SK-N-MC (cell line): ENCODE measurements at places on chromosomes 13 and 19.

GRCh38 chr13:113258321-113259054, 38.6 kb upstream of the LAMP1 start:
- DNase-seq: no peak

GRCh38 chr19:52139252-52140031, at the start of gene ZNF616:
ZNF616 (minus strand) TSS chr19:52139938; CDS start chr19:52130512, 9,426 bp downstream.
- DNase-seq: peak; percentile 81

DNA sequence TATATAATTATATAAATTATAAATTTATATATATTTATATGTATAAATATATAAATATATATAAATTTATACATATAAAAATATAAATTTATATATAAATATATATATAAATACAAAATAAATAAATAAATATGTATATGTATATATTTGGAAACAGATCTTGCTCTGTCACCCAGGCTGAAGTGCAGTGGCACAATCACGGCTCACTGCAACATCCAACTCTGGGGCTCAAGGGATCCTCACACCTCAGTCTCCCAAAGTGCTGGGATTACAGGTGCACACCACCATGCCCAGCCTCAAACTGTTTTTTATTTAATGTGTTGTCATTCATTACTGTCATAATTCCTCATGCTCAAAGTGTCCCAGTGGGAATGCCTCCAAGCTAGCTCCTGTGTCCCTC, 25.2 kb upstream of the PDCD5 start:
- no peak for DNase-seq

DNA sequence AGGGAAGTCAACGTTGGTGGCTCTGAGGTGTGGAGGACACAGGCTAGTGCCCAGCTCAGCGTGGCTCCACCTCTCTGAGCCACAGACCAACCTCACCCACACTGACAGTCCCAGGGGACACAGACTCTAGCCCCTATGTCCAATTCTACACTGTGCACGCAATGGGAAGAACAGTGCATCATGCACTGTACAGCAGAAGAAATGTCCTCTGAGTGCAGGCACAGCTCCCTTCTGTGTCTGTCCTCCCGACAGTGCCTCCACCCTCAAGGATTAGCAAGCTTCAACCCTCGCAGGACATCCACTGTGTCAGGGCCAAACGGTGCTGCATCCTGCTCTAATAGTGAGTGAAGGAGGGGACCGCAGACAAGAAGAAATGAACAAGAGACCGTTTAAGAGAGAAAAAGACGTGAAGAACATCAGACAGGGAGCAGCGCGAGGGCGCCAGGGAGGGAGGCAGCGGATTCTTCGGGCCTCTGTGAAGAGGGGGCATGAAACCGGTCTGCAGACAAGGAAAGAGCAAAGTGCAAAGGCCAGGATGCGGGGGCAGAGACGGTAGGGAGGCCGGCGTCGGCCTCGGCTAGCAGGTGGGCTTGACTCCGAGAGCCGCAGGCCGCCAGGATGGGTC, 681 bp downstream of the ZNF837 start:
- DNase-seq: no peak

- DNase-seq: no peak
Observed at GRCh38 chr13:48593536-48593935, 60.2 kb upstream of the CYSLTR2 start.

DNA sequence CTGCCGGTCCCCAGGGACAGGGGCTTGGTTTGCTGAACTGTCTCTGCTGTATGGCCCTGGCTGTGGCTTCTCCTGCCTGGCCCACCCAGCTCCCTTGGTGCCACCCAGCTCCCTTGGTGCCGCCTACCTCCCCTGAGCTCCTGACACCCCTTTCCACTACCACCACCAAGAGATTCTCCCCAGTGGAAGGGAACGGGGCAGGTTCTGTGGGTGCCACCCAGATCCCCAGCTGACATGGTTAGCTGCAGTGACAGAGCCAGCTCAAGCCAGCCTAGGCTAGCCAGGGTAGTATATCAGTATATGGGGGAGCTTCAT, 28.5 kb upstream of the POP4 start:
- DNase-seq: no peak

DNA sequence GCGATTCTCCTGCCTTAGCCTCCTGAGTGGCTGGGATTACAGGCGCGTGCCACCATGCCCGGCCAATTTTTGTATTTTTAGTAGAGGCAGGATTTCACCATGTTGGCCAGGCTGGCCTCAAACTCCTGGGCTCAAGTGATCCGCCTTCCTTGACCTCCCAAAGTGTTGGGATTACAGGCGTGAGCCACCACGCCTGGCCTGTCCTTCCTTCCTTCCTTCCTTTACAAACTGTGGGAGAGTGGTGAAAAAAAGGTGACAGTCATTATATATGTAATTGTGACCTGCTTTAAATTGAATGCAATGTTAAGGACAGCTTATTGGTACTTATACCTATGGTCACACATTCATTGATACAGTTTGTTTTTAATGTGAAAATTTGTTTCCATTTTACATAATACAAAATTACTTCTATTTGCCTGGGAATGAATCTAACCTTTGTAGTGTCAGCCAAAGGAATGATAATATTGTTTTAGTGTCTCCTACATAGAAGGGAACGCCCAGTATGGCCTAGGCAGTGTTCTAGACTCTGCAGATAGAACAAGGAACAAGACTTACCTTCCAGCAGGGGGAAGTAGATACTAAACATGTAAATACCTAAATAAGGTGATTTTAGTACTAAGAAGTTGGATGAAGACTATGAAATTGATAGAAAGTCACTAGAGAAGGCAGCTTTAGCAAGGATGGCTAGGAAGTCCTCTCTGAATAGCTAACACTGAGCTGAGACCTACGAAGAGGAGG, 146.3 kb downstream of the GGACT start:
- DNase-seq: no peak

DNA sequence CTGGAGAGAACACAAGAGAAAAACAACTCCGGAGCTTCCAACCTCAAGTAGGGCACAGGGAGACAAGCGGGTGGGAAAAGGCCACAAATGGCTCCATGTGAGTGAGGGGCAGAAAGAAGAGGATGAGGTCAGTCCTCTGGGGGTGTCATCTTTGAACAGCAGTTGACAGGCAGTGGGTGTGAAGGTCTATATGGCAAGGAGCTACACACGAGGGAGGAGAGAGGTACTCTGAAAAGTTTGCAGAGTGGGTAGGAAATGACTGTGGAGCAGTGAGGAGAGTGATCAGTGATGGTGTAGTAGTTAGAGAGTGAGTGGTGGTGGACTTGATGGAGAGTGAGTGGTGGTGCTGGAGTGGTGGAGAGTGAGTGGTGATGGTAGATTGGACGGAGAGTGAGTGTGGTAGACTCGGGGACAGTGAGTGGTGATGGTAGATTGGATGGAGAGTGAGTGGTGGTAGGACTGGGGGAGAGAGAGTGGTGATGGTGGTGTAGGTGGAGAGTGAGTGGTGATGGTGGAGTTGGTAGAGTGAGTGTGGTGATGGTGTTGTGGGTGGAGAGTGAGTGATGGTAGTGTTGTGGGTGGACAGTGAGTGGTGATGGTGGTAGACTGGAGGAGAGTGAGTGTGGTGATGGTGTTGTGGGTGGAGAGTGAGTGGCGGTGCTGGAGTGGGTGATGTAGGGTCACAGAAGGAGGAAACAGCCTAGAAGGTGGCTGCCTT, 4.0 kb downstream of the TFDP1 start:
- DNase-seq: no peak

DNA sequence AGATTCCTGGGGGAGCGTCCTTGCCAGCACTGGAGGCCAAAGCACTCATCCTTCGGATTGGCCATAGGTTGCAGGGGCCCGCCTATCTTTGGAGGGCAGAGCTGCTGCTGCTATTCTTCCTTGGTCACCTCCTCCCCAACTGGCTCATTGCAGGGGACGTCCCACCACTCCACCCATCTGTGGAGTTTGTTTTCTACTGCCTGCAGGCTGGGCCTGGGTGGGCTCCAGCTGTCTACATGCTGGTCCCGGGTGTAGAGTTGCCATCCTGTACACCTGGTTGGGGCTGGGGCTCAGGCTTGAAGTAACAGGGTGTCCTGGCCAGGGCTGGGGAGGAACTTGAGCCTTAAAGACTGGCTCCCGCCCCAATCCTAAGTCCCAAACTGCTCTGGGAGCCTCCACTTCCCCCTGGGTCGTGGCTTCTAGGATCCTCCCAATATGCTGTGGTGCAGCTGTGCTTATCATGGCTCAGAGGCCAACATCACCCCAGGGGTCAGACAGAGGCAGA, 2.1 kb downstream of the RNF225 start:
- no peak for DNase-seq

DNA sequence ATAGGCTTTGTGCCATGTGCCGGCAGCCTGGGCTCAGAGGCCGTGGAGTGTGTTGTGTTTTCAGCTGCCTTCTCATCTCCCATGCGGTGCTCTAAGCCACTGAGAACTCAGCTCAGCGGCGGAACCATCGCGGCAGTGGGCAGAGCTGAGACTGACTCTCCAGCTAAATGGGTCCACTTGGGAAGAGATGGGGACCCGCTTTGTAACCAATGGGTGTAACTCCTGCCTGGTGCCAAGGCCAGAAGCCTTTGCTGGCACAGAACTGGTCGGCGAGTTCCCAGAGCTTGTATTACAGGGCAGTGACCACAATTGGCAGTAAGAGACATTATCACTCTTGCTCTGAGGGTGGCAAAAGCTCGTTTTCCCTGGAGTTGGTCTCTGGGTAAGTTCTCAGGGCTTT, 183.0 kb downstream of the STK24 start:
- DNase-seq: no peak

- no peak for DNase-seq
Observed at GRCh38 chr19:1412323-1412923, 5.0 kb downstream of the DAZAP1 start.

GRCh38 chr13:113274721-113275120, 22.3 kb upstream of the LAMP1 start:
- DNase-seq: no peak

- peak; percentile 18 for DNase-seq
Observed at GRCh38 chr13:25971459-25972145, 80.2 kb downstream of the SHISA2 start.

DNA sequence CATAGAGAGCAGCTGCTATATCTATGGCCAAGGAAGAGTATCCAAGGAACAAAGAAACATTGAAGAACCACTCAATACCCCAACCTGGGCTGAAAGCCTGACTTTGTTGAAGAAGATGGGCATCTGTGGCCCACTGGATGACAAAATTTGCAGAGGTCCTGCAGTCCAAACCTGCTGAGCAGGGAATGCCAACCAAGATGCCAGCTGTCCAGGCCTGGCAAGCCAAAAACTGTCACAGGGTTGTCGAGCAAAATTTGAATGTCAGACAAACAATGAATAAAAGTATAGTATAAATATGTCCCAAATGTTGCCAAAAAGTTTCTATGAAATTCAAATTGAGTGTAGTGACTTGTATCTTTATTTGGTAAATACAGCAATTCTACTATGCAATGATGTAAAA, 1040.2 kb downstream of the PCDH9 start:
- DNase-seq: no peak

GRCh38 chr19:53652476-53652875, 20.7 kb downstream of the DPRX start:
- no peak for DNase-seq

GRCh38 chr19:47110521-47111005, 3.0 kb downstream of the ZC3H4 start:
- no peak for DNase-seq

DNA sequence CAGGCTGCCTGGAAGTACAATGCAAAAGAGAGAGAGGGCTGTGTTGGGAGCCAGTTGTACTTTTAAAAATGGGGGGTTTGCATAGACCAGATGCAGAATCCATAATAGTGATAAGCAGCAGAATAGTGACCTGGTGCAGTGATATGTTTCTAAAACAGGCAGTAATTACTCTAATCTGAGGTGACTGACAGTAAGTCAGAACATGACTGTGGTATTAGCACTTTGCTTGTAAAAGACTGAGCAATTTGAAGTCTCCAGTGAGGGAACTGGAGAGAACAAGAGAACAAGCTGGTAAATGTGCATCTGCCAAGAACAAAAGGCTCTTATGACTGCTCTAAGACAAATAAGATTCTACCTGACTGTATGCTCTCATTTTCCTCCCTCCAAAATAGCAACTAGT, 383.4 kb downstream of the ITGBL1 start:
- no peak for DNase-seq

- DNase-seq: peak; percentile 32
Observed at GRCh38 chr19:39792999-39793546, 14.4 kb downstream of the LEUTX start.

GRCh38 chr13:25980255-25980654, 71.6 kb downstream of the SHISA2 start:
- no peak for DNase-seq

GRCh38 chr19:791007-791566, 6.2 kb upstream of the PTBP1 start:
- no peak for DNase-seq

GRCh38 chr13:66958611-66959010, 271.5 kb downstream of the PCDH9 start:
- no peak for DNase-seq

- DNase-seq: no peak
Observed at GRCh38 chr19:18396471-18397241, 766 bp downstream of the LRRC25 start.

DNA sequence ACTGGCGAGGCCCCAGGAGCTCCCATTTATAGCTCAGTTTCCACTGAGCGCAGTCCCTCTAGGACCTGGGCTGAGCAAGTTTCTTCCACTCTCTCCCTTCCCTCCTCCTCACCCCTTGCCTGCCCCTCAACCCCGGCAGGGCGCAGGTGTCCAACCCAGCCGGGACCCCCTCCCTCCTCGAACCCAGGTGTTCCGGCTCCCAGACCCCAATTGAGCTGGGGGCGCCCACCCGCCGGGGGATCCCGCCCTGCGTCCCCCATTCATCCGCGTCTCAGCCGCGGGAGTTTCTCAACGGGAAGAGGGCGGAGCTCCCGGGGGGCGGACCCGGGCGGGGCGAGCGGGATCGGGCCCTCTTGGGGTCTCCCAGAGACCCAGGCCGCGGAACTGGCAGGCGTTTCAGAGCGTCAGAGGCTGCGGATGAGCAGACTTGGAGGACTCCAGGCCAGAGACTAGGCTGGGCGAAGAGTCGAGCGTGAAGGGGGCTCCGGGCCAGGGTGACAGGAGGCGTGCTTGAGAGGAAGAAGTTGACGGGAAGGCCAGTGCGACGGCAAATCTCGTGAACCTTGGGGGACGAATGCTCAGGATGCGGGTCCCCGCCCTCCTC, at the start of gene KIRREL2:
Gene KIRREL2, plus strand, starts transcription at position 366 of the 604 bp plus-strand sequence. Its CDS starts 209 bp downstream, at position 575.
- no peak for DNase-seq

DNA sequence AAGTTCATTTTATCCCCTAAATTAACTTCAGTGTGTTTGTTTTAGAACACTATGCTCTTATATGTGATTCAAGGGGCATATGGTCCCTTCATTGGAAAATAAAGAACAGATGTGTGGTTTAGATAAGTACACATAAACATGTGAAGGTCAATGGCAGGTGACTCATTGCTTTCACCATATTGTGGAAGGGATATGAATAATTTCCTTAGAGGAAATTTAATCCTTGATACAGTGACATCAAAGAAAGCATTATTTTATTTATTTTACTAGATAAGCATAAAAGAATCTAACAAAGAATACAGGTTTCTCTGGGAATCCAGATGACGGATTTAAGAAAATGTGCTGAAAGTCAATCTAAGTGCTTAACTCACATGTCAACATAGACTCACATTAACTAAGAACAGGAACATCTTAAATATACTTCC, 373.5 kb downstream of the KCTD12 start:
- DNase-seq: no peak

GRCh38 chr13:23960566-23961156, 63.4 kb upstream of the C1QTNF9B start:
- no peak for DNase-seq

- no peak for DNase-seq
Observed at GRCh38 chr13:71454509-71454908, 412.5 kb downstream of the DACH1 start.
